Fibroblast of villous mesenchyme (primary cell): ENCODE measurements at places on chromosomes 7 and 10.

DNA sequence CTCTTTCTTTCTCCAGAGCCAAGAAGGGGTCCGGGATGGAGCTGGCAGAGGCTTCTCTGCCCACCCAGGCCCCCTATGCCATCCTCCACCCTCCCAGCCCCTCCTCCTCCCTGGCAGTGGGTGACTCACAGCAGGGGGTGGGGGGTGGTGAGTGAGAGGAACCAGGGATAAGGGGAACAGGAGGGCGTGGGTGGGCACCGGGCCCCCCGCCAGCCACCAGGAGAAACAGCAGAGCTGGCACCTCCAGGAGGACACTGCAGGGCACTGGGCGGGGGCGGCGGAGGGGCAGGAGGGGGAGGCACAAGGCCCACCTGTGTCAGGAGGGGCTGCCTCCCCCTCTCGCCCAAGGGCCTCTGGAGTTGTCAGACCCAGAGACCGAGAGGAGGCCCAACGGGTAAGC, 56.0 kb downstream of the CAMK2B start:
- no peak for DNase-seq

- DNase-seq: no peak
Observed at GRCh38 chr10:22338931-22339330, 6.4 kb upstream of the SPAG6 start.

GRCh38 chr10:76149182-76149581, 717.8 kb downstream of the LRMDA start:
- DNase-seq: no peak

DNA sequence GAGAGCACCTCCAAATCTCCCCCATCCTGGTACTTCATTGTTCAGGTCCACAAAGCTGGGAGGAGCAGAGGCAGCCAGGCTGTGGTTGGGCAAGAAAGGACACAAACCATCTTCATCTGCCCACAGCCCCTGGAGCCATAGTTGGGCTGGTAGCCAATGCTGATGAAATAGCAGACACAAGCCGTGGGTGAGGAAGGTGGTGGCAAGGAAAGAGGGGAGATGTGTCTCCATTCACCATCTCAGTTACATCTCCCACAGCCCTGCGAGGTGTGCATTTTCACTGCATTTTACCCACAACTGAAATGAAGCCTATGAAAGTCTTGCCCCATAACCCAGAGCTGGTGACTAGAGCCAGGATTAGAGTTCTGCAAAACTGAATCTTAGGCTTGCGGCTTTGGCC, 35.0 kb downstream of the PIK3AP1 start:
- no peak for DNase-seq

DNA sequence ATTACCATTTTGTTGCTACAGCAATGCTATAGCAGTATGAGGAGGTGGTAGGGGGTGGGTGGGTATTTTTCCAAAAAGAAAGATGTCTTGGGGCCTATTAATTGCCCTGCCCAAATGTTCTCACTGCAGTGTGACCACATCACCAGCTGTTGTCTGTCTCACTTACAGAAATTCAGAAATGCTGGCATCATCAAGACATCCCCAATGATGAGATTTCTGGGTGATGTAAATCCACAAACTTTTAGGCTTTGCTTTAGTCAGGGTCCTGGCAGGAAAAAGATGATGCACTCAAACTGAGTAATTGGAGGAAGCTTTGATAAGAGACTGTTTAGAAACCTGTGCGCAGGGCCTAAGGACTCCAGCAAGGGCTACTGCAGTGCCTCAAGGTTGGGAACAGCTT, 56.2 kb upstream of the OPN4 start:
- peak; percentile 28 for DNase-seq

GRCh38 chr7:121273467-121274167, 55.2 kb upstream of the WNT16 start:
- DNase-seq: no peak

- no peak for DNase-seq
Observed at GRCh38 chr10:17004801-17005380, 124.7 kb downstream of the CUBN start.

- no peak for DNase-seq
Observed at GRCh38 chr7:148803094-148803493, 81.0 kb downstream of the EZH2 start.

GRCh38 chr7:120402079-120402767, 129.2 kb downstream of the KCND2 start:
- DNase-seq: peak; percentile 1

GRCh38 chr10:64379898-64380297, 858.7 kb downstream of the REEP3 start:
- DNase-seq: no peak

DNA sequence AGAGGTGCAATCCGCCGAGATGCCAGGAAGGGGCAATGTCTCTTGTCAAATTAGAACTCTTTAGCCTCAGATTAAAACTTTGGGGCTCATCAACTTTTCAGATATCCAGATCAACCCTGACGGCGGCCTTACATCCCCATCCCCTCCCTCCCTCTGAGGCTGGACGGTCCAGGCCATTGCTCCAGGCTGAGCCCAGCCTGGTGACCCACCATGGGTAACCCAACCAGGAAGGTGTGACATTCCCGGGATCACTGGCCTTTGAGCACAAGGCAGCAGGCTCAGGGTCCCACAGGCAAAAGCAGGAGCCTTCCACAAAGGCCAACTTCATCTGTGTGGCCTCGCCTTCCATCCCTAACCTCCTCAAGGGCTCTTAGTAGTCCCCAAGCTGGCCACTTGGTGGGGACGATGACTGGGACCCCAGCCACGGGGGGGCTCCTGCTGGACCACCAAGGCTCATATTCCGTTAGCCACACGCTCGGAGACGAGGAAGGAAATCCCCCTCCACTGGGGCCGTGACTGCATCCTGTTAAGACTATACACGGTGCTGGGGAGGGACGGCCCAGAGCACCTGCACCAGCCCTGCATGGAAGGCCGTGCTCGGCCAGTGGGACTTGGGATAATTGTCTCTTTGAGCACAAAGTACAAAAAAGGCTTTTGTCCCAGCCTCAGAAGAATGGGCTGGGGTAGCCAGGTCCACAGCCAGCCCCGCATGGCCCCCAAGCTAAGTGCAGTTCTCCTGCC, 62.8 kb downstream of the ZRANB1 start:
- no peak for DNase-seq

GRCh38 chr10:1660815-1661214, 76.5 kb downstream of the ADARB2 start:
- DNase-seq: no peak

DNA sequence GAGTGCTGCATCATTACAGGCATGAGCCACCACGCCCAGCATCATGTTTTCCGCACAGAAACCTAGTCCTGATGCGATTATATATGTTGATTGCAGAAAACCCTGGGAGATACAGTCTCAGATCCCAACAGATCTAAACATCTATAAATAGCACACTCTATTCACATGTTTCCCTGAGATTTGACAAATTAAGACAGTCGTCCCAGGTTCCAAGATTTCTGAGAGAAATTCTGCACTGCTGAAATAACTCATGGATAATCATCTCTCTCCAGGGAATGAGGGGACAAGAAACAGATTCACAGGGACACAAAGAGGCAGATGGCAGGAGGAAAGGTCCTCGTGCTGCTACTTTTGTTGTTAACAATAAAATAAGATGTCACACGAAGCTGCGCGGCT, 393.1 kb upstream of the CELF2 start:
- DNase-seq: no peak

DNA sequence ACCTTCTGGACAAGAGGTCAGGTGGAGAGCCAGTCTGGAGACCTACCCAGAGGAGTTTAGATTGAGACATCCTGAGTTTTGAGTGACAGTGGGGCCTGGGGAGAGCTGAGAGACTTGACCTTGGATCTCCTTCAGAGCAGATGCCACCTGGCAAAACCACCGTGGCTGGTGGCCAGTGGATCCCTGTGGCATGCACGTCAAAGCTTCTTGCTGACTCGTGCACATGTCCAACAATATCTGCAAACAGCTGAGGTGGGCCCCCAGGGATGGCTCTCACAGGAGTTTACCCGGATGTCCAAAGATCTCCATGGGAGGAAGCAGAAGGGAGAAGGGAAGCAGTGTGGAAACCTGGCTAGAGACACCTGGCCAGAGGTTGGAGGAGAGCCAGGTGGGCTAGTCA, 230.5 kb downstream of the FANK1 start:
- DNase-seq: no peak

DNA sequence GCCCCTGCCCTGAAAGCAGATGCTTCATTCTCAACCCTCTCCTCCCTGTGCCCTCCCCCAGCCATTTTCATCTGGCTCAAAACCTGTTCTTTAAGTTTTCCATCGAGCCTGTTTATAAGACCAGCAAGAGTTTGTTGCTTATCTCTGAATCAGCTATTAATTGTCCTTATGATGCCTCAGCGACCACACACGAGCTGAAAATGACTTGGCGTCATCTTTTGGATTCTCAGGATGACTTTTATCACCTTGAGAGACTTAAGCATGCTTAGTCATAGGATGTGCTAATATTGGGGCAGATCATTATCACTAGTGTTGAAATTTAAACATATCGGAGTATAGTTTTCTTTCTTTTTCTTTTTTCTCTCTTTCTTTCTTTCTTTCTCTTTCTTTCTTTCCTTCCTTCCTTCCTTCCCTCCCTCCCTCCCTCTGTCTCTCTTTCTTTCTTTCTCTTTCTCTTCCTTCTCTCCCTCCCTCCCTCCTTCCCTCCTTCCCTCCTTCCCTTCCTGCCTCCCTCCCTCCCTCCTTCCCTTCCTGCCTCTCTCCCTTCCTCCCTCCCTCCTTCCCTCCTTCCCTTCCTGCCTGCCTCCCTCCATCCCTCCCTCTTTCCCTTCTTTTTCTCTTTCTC, 184.5 kb downstream of the PHTF2 start:
- peak; percentile 82 for DNase-seq

GRCh38 chr7:5332579-5332978, 49.8 kb downstream of the SLC29A4 start:
- DNase-seq: no peak

- DNase-seq: peak; percentile 22
Observed at GRCh38 chr10:46255801-46256747, 30.7 kb upstream of the ANTXRL start.

GRCh38 chr7:28106321-28106829, 74.2 kb downstream of the JAZF1 start:
- DNase-seq: peak; percentile 90

DNA sequence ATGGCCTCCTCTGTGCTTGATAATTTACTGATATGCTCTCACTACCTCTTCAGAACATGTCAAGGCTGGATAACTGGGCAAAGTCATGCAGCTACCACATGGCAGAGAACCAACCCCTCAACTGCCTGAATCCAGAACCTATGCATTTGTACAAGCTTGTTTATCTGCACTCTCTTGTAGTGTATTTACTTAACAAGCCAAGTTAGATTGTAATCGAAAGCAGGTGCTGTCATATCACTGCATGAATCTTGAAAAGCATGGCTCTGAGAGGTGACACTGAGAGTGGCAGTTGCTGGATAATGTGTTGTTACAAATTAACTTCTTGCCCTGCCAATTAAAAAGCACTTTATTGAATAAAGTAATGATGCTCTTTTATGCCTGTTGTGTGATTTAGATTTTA, 588.6 kb downstream of the NRG3 start:
- no peak for DNase-seq

- no peak for DNase-seq
Observed at GRCh38 chr10:85045046-85045445, 716.7 kb downstream of the CCSER2 start.

GRCh38 chr7:137462074-137462715, 118.7 kb upstream of the PTN start:
- DNase-seq: peak; percentile 28

- DNase-seq: no peak
Observed at GRCh38 chr7:47902013-47902412, 46.3 kb downstream of the PKD1L1 start.

DNA sequence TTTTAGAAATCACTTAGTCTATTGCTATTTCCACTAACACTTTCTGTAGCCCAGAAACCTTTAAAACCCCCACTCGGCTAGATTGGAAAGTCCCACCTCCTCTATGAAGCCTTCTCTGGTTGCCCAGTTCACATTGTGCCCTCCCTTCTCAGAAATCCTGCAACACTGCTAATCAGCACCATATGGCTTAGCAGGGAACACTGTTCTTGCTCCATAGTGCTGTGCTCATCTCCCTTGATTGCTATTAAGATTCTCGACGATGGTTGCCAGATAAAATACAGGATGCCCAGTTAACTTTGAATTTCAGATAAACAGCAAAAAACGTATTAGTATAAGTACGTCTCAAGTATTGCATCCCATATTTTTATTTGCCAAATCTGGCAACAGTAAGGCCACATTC, 40.1 kb upstream of the XPNPEP1 start:
- peak; percentile 80 for DNase-seq

DNA sequence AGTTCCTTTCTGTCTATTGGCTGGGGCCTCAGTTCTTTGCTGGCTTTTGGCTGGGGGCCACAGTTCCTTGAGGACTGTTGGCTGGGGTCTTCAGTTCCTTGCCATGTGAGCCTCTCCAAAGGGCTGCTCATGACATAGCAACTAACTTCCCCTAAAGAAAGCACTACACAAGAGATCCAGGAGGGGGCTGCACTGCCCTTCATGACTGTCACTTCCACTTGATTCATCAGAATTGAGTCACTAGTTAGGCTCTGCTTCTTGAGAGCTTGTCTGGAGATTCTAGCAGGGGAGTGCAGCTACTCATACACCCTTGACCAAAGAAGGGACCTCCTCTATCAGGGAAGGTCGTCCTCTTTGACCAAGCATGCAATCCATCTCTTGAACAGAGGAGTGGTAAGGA, 38.0 kb upstream of the MKX start:
- DNase-seq: peak; percentile 17

DNA sequence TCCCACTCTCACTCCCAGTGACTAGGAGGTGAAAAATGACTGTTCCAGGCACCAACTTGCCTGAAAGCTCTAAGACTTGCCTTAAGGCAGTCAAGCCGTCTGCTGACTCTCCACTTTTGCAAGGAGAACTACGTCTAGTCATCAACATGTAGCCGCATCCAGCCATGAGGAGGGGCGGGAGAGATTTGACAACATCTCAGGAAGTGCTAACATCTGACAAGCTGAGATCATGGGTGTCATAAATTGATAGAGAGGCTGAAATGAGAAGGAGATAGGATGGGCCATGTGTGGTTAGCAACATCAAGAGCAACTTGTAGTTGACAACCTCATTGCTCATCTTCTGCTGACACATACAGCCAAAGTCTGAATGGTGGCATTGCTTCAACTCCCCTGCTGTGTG, 9.0 kb upstream of the TBXAS1 start:
- DNase-seq: no peak

- no peak for DNase-seq
Observed at GRCh38 chr7:102873470-102874165, 39.2 kb upstream of the LRRC17 start.
